Stomach (tissue), 19 donors: ENCODE measurements at places on chromosomes 11 and 22. TPM values are rescaled to one million over a fixed set of nuclear protein-coding genes. Genes with fewer than 3 reads are reported as not detected.

DNA sequence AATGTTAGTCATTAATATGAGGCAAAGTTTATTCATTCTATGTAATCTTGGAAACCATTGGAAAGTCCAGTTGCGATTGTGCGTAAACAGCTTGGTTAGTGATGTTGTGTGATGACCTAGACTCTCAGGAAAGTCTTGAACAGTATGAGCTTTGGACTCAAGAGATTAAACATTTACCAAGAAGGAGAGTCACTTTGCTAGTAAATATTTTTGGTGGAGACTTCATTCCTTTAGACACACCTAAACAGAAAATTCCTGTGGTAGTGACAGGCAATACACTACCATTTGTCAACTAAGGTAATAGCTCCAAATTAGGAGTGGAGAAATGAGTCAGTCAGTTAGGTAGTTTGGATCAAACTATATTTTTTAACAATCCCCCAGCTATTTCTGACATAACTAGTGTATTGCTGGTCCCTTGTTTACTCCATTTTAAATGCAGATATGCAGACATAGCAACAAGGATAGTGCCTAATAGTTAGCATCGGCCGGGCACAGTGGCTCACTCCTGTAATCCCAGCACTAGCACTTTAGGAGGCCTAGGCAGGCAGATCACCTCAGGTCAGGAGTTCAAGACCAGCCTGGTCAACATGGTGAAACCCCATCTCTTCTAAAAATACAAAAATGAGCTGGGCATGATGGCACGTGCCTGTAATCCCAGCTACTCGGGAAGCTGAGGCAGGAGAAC, 89.3 kb downstream of the ARHGAP42 start:
- DNase-seq: peak; percentile 86

- DNase-seq: no peak
These were observed 7.5 kb upstream of the SOX10 start for GRCh38 chr22:37991731-37992442.

DNA sequence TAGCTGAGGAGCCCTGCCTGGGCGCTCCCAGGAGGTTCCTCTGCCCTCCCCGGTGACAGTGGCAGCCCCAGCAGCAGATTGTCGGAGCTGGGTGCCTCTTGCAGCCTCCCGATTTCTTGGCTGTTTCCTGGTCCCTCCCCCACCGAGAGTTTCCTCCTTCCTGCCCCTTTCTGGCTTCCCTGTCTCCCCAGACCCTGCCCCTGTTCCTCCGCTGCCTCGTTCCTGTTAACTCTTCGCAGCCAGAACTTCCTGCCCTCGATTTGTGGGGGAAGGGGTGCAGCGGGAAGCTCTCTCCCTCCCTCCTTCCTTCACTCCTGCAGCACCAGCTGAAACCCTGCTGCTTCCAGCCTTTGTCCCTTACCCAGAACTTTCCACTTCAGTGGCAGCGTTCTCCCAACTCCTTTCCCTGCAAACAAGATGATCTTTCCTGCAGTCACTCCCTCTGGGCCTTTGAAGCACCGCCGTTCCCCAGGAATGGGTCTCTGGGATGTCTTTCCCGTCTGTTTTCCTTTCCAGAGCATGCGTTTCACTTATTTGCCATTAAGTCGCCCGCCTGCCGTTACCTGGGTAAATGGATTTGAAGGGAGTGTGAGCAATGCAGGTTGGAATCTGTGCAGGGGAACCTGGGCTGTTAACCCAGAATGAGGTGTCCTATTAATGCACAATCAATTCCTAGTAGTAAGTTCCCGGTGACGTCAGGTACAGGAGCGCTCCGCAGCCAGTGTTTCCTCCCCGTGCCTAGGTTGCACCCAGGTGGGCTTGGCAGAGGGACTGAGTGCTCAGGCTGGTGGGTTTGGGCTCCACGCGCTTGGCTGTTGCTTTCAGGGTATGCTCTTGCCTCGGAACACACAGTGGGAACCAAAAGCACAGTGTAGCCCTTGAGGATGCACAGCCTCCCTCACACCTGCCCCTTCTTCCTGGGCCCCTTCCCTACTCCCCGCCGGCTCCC, 4.3 kb downstream of the GRK2 start:
- DNase-seq: peak; percentile 76

- no peak for DNase-seq
These were observed 807.2 kb downstream of the TBC1D22A start for GRCh38 chr22:47569389-47570299.

DNA sequence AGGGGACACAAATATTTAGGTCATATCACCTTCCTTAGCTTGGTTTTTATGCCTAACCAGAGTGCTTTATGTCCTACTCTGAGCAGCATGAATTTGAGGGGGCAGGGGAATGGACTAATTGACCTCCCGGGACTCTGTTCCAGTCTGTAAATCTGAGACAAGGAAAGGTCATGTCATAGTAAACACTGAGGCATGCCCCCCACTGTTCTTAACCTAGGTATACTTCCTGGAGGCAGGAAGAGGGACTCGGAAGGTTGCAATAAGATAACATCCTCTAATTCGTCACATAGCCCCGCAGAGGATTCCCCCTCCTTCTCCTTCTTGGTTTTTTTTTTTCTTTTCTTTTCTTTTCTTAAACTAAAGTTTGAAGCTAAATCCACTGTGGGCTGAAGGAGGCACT, 540.3 kb upstream of the CADM1 start:
- no peak for DNase-seq

GRCh38 chr11:64499261-64500004, 91.6 kb upstream of the SLC22A12 start:
- DNase-seq: no peak

GRCh38 chr11:96960926-96961325, 571.1 kb downstream of the JRKL start:
- no peak for DNase-seq

DNA sequence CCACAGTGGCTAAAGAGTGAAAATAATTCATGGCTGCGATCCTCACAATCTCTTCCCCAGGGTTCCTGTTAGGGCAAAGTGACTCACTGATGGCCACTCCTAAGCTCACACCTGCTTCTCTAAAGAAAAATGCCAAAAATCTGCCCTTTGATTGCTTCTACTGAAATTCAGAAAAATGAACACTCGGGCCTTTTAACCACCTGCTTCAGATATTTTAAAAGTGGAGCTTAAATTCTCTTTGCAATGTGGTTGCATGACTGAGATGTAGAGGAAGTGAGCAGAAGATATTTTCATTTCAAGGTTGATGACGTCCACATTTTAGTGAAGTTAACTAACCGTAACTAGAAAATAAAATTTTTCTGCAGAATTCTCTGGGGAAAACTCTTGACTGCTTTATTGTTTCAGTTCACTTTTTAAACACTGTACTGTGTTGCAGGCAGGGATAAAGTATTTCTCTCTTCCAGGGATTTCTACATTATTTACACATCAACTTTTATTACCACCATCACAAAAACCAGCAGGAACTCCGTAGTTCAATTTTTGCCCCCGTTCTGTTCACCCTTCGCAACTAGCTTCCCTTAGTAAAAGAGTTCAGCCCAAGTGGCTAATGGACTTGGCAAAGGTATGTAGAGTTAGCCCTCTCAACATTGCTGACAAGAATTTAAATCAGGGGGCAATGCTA, 8.5 kb downstream of the RAB30 start:
- DNase-seq: no peak

- peak; percentile 26 for DNase-seq
These were observed 22.8 kb downstream of the LARGE1 start for GRCh38 chr22:33897448-33897835.

- DNase-seq: no peak
These were observed 73.1 kb upstream of the BARX2 start for GRCh38 chr11:129302386-129303101.

DNA sequence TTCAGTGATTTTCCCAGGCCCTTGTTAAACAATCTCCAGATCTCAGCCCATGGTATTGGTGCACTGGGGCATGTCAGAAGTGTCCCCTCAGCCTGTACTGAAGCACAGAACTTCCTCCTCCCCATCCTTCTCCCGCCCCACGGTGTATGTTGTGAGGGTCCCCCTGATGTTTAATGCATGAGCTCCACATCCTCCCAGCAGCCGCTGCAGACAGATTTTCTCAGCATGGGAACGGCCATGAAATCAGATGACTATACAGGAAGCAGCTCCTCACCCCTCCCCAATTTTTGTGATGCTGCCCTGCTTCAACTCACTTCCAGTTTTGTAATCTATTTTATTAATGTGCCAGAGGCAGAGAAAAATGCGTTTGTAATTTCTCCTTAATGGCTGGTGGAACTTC, 406.0 kb downstream of the MIAT start:
- peak; percentile 37 for DNase-seq

- DNase-seq: no peak
These were observed 62.0 kb upstream of the ARHGAP42 start for GRCh38 chr11:100625041-100625440.

GRCh38 chr22:31079095-31079642, 1.9 kb upstream of the SMTN start:
- DNase-seq: peak; percentile 59

DNA sequence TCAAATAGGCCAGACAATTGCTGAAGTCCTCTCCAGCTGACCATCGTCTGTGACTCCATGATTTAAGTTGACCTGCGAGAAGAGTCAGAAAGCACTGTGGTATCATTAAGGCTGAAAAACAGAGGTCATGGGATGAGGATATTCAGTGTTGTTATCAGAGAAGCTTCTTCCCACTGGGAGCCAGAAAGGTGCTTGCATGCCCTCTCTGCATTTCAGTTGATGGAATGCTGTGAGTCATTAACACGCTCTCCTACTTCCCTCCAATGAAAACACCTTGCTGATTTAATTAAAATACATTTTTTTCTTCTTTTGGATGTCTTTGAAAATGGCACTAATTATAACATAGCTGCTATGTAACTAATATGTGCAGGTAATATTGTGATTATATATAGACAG, 667.0 kb downstream of the NTM start:
- no peak for DNase-seq

GRCh38 chr11:70303070-70303469, 32.6 kb downstream of the PPFIA1 start:
- no peak for DNase-seq

DNA sequence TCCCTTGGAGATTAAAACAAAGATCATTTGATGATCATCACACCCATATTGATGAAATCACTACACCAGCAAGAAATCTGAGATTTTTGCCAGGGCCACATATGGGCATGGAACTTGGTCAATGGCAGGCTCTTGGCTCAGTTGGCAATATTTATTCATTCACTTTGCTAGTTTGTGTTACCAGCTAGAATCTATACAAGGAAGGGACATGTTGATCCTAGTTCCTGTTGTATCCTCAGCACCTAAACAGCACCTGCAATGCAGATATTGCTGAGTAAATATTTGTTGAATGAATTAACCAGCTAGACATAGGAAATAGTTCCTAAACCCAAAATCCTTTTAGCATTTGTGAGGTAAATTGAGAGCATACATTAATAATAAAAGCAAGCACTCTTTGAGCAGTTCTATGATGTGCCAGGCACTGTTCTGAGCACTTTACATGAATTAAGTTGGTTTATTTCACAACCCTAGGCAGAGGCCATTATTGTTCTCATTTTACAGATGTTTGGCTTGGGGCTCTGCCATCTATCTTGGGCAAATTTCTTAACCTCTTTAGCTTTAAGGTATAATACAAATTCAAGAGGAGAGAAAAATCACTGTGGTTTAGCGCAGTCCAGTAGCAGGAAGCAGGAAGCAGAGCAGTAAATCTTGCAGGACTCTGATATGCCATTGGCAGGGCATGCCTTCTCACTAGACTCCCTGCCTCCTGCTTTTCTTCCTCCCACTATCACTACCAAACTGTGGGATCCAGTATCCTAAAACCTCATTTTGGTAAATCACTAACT, 1.6 kb downstream of the TRIM68 start:
- peak; percentile 24 for DNase-seq

Gene ELP4
- 70.0 TPM for total RNA-seq

Gene MPPED1
- total RNA-seq: not detected

- DNase-seq: no peak
These were observed 53.1 kb downstream of the SPECC1L start for GRCh38 chr22:24323695-24324094.

DNA sequence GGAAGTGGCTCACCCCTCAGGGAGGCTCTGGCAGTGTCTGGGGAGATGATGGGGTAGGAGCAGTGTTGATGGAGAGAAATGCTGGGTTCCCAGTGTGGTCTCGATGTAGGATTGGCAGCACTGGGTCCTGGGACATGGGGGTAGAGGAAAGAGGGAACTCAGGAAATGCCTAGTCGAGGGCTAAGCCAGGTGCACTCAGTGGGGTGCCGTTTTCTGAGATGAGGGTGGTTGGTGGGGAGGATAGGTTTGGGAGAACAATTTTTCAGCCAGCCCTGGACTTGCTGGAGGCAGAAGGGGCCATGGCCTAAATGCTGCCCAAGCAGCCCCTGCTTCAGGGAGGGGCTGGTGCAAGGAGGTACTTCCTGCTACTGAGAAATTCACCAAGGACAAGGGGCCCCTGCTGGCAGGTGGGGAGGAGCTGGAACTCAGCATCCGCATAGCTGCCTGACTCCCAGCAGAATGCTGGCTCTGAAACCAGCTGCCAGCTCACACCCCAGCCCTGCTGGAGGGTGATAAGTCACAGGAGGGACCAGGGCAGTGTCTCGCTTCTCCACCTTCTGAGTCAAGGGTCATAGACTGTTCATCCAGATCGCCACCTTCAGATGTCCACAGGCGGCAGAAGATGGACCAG, 6.0 kb downstream of the CCDC157 start:
- peak; percentile 37 for DNase-seq
